ENCODE measurements at places on chromosomes 4 and X. TPM values are rescaled to one million over a fixed set of nuclear protein-coding genes. Genes with fewer than 3 reads are reported as not detected.

GRCh38 chrX:23765449-23765848 lies 17.5 kb upstream of the SAT1 start:
- no peak for DNase-seq

DNA sequence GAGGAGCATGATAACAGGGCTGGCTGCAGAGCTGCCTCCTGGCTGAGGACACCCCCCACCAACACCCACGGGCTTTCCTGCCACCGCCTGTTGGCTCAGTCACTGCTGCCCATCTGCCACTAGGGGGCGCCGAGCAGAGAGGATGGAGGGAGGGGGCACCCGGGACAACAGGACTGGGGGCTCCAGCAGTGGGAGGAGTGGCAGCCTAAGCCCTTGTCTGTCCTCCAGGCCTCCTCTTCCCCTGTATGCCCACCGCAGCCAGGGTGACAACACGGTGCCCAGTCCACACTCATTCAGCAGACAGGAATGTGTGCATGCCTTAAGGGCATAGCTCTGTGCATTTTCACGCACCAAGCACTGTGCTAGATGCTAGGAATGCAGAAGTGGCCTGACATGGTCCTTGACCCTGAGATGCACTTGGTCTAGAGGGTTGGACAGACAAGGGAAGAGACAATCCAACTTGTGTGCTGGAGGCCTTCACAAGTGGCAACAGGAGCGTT lies 149.9 kb downstream of the AMMECR1 start:
- no peak for DNase-seq

DNA sequence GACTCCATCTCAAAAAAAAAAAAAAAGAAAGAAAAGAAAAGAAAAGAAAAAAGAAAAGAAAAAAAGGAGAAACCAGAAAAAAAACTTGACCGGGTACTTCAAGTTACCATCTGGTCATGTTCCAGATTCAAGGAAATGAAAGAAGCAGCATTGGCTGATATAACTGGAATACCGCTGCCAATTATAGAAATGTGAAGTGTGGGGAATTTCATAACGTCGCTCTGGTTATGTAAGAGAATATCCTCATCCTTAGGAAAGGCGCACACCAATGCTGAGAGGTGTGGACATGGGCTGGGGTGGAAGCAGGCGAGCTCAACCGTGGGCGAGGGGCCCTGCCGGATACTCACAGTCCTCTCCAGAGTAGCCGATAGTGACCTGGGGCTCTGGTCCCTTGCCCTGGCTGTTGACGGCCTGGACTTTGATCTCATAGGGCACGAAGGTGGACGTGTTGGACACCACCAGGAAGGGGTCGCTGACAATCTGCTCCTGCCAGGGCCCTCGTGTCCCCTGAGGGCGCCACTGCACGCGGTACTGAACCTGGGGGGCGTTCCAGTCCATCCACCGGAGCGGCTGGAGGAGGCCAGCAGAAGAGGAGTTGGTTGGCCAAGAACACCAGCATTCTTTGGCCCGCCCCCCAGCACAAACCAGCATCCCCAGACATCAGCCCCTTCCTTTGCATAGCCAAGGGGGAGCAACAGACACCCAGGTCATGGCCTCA lies 19.5 kb downstream of the L1CAM start:
- DNase-seq, result no peak

- DNase-seq, result no peak
These were observed 119.6 kb upstream of the BANK1 start for GRCh38 chr4:101670897-101671296.

DNA sequence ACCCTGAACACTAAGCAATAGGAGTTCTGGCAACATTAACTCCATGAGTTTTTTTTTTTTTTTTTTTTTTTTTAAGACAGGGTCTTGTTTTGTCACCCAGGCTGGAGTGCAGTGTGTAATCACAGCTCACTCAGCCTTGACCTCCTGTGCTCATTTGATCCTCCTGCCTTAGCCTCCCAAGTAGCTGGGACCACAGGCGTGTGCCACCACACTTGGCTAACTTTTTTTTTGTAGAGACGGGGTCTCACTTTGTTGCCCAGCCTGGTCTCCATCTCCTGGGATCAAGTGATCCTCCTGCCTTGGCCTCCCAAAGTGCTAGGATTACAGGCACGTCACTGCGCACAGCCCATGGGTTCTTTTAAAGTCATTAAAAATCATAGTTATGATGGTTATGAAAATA lies 5.1 kb downstream of the RHOH start:
- DNase-seq, result no peak

DNA sequence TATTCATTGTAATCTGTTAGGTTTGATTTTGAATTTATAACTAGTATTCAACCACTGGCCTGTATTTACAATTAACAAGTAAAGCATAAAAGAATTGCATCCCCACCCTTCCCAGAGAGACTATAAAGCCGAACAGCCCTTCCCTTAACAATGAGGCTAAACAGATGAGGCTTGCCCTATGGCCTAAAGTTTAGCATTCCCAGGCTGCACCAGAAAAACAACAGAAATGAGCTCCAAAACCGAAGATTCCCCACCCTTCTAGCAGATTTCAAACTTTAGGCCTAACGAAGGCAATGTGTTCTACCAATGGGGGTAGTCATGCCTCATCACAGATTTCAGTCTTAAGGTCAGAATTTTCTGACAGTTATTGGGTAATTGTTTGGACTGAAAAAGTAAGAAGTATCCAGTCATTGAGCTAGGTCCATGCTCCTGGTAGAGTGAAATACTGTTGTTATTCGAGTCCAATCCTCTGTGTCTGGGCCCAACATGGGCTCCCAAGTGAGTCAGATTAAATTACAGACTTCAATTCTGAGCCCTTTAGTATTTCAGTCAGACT lies 197.6 kb downstream of the ANTXR2 start:
- DNase-seq, result no peak

- no peak for DNase-seq
These were observed 138.6 kb upstream of the NKX1-1 start for GRCh38 chr4:1544861-1545281.

DNA sequence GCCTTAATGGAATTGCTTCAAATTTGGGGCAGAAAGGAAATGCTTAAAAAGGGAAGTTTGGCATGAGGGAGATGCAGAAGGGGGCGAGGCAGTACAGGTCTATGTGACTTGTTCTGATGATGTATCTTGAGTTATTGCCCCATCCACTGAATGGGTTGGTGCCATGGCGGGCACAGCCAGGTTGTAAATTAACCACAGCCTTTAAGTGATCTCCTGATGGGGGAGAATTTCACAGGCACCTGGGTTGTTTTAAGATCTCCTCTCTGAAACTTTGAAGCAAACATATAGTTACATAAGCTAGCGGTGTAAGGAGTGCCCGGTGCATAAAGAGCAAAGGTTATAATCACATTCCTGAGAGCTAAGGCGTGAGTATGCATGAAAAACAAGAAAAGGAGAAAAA lies 37.0 kb downstream of the NPY5R start:
- no peak for DNase-seq

DNA sequence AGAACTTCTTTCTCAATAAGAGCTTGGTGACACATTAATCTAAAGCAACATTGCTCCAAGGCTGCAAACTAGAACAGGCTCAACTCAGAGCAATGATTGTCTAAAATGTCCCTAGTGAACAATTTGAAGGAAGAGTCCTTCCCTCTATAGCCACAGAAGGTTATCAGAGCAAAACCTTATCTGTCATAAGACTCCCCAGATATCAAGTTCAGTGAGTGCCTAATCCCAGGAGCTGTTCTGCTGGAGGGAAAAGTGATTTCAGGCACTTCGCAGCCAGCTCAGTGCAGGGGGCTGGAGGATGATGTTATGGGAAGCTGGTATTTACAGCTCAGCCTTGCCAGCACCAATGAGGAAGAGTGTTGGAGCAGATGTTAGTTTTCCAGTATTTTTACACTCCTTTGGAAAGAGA lies 497.5 kb downstream of the INPP4B start:
- no peak for DNase-seq

DNA sequence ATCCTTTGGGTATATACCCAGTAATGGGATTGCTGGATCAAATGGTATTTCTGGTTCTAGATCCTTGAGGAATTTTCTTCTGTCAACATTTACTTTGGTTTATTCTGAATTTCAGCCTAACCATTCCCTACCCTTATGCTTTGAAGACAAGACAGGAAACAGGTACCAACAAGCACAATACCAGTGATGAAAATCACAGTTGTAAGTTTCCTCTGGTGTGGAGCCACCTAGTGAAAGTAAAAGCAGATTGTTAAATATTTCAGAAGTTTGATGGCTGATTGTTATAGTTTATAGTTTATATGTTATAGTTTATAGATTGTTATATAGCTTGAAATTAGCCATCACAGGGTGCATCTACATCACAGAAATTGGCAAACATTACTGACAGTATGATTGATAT lies 104.5 kb upstream of the AGA start:
- no peak for DNase-seq

DNA sequence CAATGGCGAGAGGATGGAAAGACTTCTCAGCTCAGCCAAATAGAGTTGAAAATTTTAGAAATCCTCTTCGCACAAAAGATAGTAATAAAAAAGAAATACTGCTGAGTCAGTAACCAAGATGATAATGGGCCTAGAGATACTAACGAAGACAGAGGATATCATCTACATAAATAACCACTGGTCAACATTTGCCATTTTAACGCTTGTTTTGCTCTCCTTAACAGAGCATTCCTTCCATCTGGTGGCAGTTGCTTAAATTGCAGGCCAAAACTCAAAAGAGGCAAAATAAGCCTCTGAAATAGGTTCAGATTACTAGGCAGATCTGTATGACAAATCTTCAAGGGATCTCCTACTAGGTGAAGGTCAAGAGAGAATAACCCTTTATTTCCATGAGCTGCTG lies 51.7 kb upstream of the MCF2 start:
- no peak for DNase-seq

DNA sequence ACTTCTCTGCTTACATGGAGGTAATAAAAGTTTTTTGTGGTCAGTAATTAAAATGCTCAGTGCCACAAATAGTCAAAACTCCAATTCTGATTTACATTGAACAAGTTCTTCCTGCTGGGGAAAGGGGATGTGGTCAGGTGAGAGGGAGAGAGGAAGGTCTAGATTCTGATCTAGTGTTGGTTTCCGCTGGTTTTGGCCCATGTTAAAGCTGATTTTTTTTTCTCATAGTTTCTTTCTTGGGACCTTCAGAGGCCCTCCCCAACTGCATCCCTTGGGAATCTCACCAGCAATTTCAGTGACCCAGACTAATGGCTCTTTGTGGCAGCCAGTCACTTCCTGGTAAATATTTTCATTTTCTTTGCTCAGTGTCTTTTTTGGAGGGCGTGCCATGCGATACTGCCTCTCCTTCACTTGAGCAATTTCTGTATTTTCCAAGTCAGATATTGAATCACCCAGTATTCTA lies 332.7 kb downstream of the RAPGEF2 start:
- DNase-seq, result no peak

DNA sequence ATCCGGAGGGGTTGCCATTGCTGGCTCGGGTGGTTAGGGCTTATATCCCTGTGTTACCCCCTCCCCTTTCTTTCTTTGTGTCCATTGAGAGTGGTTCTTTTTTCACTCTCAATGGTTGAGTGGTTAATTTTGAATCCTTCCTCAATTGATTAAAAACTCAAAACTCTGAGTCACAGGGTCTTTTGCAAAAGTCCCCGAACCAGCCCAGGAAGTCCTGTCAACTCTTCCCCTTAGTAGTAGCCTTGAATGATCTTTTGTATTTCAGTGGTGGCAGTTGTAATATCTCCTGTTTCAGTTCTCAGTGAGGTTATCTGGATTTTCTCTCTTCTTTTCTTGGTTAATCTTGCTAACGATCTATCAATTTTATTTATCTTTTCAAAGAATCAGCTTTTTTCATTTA lies 170.0 kb upstream of the GYPA start:
- no peak for DNase-seq

DNA sequence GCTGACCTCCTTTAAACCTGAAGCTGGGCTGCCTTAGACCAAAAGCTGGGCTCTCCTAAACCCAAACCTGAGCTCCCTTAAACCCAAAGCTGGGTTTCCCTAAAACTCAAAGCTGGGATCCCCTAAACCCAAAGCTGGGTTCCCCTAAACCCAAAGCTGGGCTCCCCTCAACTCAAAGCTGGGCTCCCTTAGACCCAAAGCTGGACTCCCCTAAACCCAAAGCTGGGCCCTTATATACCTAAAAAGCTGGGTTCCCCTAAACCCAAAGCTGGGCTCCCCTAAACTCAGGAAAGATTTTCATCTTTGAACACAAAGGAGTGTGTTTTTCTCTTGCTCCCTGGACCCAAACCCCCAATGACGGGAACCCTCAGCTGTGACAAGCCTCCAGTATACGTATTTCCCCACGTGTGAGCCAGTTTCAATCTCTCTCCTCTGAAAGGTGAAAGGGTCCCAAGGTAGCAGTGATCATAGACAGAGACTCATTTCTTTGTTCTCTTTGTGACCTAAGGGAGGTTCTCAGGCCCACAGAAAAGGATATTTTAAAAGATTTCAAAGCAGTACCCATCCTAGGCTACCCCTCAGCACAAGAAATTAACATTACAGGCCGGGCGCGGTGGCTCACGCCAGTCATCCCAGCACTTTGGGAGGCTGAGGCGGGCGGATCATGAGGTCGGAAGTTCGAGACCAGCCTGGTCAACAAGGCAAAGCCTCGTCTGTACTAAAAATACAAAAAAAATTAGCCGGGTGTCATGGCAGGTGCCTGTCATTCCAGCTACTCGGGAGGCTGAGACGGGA lies 31.3 kb upstream of the ASMTL start:
- no peak for DNase-seq

GRCh38 chrX:15310117-15310516 lies 5.3 kb downstream of the ASB11 start:
- DNase-seq, result no peak

DNA sequence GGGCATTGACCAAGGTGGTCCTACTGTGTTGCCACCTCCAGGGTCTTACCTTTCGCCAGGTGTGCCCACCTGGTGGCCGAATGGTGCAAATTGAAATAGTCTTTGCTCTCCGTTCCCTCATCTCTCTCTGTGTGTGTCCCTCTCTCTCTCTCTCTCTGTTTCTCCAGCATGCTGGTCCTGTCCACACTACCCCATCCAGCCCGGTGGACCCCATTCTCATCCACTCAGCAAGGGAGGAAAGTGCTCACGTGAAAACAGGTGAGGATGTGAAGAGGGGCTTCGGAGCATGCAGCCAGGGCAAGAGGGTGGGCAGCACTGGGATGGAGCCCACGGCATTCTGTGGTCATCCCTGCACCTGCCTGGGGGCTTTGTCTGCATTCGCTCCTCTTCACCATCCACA lies 150.1 kb downstream of the CRLF2 start:
- DNase-seq, result no peak

- peak; percentile 35 for DNase-seq
These were observed 59.5 kb downstream of the PPA2 start for GRCh38 chr4:105414316-105414715.

DNA sequence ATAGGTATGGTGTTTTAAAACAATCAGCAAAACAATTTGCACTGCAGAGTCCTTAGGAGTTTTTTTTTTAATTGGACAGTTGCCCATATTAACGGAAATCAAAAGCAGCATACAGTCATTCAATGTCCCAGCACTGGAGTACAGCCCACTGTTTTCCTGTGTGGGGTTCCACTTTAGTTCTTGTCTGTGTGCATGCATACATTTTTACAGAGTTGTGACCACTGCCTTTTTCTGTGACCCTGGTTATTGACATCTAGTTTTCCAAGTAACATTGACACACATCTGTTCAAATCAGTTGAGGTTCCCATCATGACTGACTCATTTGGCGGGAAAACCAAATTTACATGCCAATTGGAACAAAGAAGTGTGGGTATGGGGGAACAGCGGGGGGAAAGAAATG lies 83.3 kb downstream of the HPRT1 start:
- DNase-seq, result no peak

The MND1 gene
- total RNA-seq, result 0.62 TPM

The FGD1 gene
- 6.4 TPM for total RNA-seq

The FRG2 gene
- not detected for total RNA-seq

The IQSEC2 gene
- 11.6 TPM for total RNA-seq

The RNF175 gene
- 0.30 TPM for total RNA-seq

The GABRB1 gene
- 1.0 TPM for total RNA-seq

The C4orf36 gene
- 0.78 TPM for total RNA-seq

The STATH gene
- not detected for total RNA-seq
